ENCODE measurements at places on chromosomes 12 and 14. TPM values are rescaled to one million over a fixed set of nuclear protein-coding genes. Genes with fewer than 3 reads are reported as not detected.

WNK1 gene
- total RNA-seq = 131 TPM

GRCh38 chr14:35389315-35389667 lies 15.3 kb downstream of the NFKBIA start:
- DNase-seq = no peak

ESR2 gene
- total RNA-seq = 37.7 TPM

DNA sequence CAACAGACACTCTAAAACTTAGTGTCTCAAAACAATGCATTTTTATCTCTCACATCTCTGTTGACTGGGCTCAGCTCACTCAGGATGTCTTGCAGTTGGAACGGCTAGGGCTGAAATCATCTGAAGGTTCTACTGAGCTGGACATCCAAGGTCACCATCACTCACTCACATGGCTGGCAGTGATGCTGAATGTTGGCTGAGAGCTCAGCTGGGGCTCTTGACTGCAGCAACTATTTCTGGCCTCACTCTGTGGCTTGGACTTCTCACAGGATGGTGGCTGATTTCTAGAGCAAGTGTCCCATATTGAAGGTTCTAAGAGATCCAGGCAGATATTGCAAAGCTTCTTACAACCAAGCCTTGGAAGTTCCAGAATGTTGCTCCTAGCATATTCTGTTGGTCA lies 166.5 kb downstream of the ZFP36L1 start:
- no peak for DNase-seq

- DNase-seq = no peak
Measured at GRCh38 chr14:59983048-59983447, 63.1 kb downstream of the LRRC9 start.

DNA sequence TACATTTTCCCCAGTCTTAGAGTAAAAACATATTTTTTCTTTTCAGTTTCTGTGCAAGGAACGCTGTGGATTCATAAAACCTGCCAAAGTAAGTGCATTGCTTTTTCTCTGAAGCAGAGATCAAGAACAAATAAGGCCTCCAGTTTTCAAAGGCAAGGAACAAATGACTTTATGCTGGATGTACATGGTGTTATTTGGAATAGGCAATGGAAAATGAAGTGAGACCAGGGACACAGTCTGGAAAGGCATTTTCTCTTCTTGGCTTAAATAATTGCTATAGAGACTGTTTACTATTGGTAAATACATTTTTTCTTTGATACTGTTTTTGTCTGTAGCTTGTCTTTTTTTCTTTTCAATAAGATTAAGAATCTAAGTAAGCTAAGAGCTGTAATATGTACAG lies 725.9 kb upstream of the MDGA2 start:
- no peak for DNase-seq

DNA sequence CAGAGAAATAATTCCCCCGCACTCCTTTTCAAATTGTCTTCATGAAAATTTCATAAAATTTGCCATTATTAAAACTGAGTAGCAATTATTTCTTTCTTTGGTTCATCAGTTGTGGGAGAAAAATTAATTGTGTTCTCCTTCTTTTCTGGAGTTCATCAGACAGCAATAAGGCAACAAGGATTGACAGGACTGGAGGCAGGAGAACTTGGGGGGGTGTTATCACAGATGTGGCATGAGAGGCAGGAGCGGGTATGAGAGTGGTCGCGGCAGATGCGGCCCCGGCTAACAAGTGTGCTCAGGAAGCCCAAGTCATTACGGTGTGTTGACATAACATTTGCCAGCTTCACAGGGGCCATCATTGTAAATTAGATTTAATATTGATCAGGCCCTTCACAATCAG lies 306.6 kb upstream of the TMPO start:
- DNase-seq = no peak

Measured in OCI-LY7 (cell line).